Psoas muscle (tissue), 8 donors: ENCODE measurements at places on chromosomes 11 and 22. TPM values are rescaled to one million over a fixed set of nuclear protein-coding genes. Genes with fewer than 3 reads are reported as not detected.

Gene C22orf42
- not detected for total RNA-seq

Gene CDK2AP2
- total RNA-seq, result 18.1 TPM

Gene TECTA
- total RNA-seq, result 2.6 TPM

DNA sequence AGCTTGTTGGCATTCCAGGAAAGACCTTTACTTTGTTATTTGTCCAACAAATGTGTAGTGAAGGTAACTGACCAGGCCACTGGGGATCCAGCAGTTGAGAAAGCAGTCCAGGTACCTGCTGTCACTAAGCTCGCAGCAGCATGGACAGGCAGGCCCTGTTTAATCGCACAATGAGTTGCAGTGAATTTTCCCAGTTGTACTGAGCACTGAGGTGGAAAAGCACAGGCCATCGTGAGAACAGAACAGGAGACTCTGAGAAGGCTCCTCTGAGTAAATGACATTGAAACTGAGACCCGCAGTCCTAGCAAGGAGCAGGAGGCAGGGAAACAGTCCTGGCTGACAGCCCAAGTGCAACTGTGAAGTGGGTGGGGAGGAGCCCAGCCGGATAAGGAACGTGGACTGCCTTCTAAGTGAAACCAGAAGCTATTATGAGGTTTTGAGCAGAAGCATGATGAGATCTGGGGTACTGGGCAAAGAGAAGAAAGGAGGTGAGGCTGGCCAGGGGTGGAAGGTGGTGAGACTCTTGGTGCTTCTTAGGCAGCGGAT is 39.8 kb upstream of the CDON start:
- DNase-seq, result no peak

Gene MPZL3
- total RNA-seq, result 0.66 TPM

Gene MMP1
- 0.77 TPM for total RNA-seq

DNA sequence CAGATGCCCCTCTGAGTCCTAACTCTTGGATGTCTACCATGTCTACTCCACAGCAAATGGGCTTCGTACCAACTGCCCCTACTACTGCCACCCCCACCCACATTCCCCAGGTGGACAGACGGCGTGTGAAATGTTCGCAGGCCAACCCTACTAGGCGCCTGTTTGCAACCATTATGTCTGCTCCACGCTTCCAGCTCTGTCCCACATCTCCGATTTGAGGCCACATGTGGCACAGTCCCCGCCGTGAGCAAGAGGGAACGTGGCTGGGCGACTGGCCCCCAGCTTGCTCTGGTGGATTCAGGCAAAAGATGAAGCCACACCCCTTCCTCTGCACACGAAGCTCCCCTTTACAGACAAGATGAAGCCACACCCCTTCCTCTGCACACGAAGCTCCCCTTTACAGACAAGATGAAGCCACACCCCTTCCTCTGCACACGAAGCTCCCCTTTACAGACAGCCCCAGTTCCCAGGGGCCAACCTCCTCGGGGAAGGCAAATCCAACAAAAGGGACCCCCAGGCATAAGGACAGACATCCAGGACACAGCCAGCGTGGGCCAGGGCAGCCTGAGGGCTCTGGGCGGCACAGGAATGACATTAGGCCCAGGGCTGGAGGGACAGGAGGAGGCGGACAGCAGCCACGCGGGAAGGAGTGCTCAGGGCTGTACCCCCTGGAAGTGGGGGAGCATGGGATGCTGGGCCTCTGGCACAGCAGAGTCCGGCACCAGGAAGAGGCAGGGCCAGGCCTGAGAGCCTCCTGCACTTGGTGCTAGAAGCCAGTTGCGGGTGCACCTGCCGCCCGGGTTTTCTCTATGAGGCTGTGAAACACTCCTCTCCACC is 106.2 kb downstream of the SHANK2 start:
- no peak for DNase-seq

- DNase-seq, result no peak
Measured at GRCh38 chr22:25495285-25495684, 69.2 kb upstream of the GRK3 start.

Gene POLD4
- total RNA-seq, result 89.8 TPM
